CD8-positive, alpha-beta memory T cell (primary cell): ENCODE measurements at places on chromosomes 2 and 18. TPM values are rescaled to one million over a fixed set of nuclear protein-coding genes. Genes with fewer than 3 reads are reported as not detected.

DNA sequence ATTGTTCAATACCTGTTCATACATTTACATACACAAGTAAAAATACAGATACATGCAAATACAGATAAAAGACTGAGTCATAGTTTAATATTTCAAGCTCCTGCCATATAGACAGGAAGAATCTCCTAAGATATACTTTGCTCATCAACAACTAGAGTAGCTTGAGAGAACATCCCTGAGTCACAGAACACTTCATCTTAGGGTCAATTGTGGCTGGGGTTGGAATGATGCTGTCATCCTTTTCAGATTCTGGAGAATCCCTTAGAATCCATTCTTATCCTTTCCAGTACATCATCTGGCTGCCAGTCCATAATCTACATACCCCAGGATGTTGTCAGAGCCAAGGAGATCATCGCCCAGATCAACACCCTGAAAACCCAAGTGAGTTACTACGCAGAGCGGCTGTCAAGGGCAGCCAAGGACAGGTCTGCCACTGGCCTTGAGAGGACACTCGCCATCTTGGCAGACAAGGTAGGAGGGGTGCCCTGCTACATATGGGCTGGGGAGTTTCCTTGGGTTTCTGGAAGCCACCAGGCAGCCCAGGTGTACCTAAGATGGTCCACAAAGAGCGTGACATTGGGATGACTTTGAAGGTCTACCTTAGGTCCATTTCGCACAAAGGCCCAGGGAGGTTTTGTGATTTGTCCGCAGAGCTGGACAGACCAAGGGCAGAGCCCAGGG, 55.7 kb downstream of the COA5 start:
- H3K27ac ChIP-seq: no peak overlapping the region
- peaks cover 17% of the 10 kb centered on the region for H3K4me1 ChIP-seq
- peaks cover 77% of the 10 kb centered on the region for H3K36me3 ChIP-seq
- H3K27me3 ChIP-seq: no peaks in the 10 kb centered on the region
- H3K4me3 ChIP-seq: no peak overlapping the region

- H3K36me3 ChIP-seq: no peaks in the 10 kb centered on the region
- no peaks in the 10 kb centered on the region for H3K27me3 ChIP-seq
- DNase-seq: no peak
Observed at GRCh38 chr2:112782234-112782799, 2.0 kb downstream of the IL1A start.

DNA sequence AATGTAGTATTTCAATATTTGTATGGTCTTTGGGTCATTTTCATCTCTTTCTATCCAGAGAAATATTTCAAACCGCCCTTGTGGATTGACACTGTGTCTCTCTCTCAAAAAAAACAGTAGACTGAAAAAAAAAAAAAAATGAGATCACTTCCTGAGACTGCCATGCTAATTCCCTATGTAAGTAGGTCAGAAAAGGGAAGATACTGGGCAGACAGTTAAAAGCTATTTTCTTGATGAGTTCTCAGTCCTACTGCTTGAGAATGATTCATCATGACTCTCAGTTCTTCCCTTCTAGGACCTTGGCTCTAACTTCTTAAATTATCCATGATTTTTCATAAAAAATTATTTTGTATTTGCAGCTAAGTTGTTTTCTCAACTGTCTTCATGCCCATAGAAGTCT, 672.3 kb upstream of the REG3G start:
- DNase-seq: no peak
- no peak overlapping the region for H3K27ac ChIP-seq
- H3K4me3 ChIP-seq: no peak overlapping the region
- H3K36me3 ChIP-seq: no peaks in the 10 kb centered on the region
- no peaks in the 10 kb centered on the region for H3K27me3 ChIP-seq

DNA sequence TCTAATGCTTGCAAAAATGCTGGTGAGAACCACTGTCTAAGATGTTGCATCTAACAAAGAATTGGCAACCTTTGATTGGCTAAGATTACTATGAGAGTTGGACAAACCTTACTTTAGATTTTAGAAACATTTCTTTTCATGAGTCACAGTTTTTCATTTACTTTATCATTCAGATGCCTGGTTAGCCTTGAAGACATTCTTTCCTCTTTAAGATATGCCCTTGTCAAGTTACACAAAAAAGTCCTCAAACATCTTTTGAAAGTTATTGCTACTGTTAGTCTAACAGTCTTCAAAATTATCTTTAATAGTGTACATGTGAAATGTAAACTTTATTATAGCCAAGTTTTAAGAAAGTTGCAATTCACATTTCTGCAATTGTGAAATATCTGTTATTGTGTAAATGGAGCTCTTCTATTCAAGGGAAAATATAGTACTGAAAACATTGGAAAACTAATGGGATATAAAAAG, 276.3 kb downstream of the RND3 start:
- H3K27me3 ChIP-seq: no peaks in the 10 kb centered on the region
- DNase-seq: no peak
- H3K4me3 ChIP-seq: no peak overlapping the region
- no peak overlapping the region for H3K27ac ChIP-seq
- no peaks in the 10 kb centered on the region for H3K36me3 ChIP-seq

- no peak for DNase-seq
- no peak overlapping the region for H3K4me3 ChIP-seq
- H3K27me3 ChIP-seq: no peaks in the 10 kb centered on the region
- H3K4me1 ChIP-seq: no peaks in the 10 kb centered on the region
- H3K27ac ChIP-seq: no peak overlapping the region
- H3K36me3 ChIP-seq: no peaks in the 10 kb centered on the region
Observed at GRCh38 chr2:212665948-212666347, 127.3 kb upstream of the ERBB4 start.

Gene IL18R1
- total RNA-seq: 17.6 TPM

DNA sequence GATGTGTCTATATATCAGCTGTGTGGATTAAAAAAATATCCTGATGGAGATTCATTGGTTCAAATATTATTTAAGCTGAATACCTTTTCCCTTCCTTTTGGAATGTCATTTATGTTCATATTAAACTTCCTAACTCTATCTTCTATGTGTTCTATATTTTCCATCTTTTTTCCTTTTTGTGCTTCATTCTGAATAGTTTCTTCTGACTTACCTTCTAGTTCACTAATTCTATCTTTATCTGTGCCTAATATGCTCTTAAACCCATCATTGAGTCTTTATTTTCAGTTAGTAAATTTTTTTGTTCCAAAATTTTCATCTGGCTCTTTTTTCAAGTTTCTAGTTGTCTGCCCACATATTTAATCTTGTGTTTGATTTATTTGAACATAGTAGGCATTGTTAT, 219.4 kb upstream of the STON1 start:
- no peak overlapping the region for H3K27ac ChIP-seq
- no peaks in the 10 kb centered on the region for H3K36me3 ChIP-seq
- H3K4me1 ChIP-seq: peaks cover 10% of the 10 kb centered on the region
- no peaks in the 10 kb centered on the region for H3K27me3 ChIP-seq

Gene TNS1
- total RNA-seq: 1.1 TPM

- no peaks in the 10 kb centered on the region for H3K36me3 ChIP-seq
- H3K4me1 ChIP-seq: no peaks in the 10 kb centered on the region
- no peak overlapping the region for H3K4me3 ChIP-seq
- no peak overlapping the region for H3K27ac ChIP-seq
- DNase-seq: no peak
- H3K27me3 ChIP-seq: peaks cover 6% of the 10 kb centered on the region
Observed at GRCh38 chr2:134639265-134639664, 79.5 kb downstream of the TMEM163 start.

Gene SPC25
- total RNA-seq: 24.1 TPM

DNA sequence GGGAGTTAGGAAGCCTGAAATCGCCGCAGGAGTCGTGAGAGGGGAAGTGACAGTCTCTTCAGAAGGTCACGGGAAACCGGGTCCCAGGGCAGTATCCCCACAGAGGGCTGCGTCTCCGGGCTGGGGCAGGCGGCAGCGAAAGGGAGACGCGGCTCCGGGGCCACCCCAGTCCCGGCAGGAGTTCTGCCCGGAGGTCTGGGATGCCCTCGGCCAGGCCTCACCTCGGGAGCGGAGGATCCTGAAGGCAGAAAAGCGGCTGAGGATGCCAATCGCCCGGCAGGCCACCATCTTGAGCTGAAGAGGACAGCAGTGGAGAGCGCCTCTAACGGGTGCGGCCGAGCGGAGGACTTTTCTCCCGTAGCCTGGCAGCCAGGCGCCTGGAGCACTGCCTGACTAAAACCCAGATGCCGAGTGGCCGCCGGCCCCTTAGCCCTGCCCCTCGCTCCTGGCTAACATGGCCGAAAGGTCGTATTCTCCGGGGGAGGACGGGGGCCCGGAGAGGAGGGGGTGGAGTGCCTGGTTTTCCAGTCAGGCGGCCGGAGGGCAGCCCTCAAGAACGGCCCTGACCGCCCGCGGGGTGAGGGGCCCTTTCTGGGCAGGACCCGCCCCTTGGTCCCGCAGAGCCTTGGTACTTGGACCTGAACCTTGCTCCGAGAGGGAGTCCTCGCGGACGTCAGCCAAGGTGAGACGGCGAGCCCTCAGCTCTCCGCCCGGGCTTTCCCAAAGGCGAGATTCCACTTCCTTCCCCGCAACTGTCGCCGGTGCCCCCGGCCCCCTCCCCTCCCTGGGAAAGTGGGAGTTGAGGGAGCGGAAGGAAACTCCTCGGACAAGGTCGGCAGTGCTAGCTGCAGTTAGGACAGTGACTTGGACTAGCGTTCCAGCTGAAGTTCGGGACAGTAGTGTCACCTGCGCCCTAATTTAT, at the start of the genes HADHA and HADHB:
TSS of gene HADHA (minus strand) at position 324 of the 922 bp plus-strand sequence. CDS start at position 288, 36 bp downstream.
TSS of gene HADHB (plus strand) at position 631 of the 922 bp plus-strand sequence. CDS start 9,316 bp downstream, outside the sequence.
- H3K4me3 ChIP-seq: peak within 1 kb of the TSS; percentile 99
- peak within 1 kb of the TSS; percentile 98 for H3K27ac ChIP-seq
- no peaks in the 10 kb centered on the region for H3K36me3 ChIP-seq
- H3K27me3 ChIP-seq: no peaks in the 10 kb centered on the region

DNA sequence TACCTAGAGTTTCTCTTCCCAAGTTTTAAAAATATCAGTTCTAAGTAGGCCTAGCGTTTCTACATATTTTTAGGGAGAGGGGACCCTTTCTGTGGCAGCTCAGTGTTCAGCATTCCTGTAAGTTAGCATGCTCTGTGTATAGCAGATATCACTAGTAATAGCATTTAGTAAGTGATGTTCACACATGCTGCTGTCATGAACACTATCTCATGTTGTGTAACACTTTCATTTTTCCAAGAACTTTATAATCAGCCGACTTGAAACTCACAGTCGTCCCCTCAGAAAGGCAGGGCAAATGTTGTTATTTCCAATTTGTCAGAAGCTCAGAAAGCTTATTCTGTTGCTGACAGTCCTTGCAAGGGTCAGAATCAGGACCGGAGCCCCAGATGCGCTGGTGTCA, 267.7 kb downstream of the ALPK2 start:
- no peaks in the 10 kb centered on the region for H3K36me3 ChIP-seq
- H3K4me3 ChIP-seq: no peak overlapping the region
- H3K4me1 ChIP-seq: no peaks in the 10 kb centered on the region
- H3K27me3 ChIP-seq: no peaks in the 10 kb centered on the region

DNA sequence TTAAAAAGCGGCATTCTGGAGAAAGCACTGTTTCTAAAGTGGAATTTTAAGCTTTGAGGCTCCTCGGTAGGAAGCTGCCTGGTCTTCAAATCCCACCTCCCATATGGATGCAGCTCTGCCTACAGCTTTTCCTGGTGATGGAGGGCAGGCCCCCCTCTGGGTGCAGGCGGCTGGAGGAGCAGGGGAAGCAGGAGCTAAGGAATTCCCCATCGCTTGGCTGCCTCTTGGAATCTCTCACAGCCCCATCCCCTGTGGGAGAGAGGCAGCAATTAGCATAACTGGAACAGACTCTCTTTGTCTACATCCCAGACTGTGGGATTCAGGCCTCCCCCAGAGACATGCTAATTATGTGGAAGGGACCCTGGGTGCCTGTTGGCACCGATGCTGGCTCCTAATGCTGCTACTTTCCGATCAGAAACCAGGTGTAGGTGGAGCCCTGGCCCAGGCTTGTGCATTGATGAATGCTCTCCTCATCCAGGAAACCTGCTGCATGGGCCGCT, 51.3 kb downstream of the LIPG start:
- DNase-seq: no peak
- H3K27me3 ChIP-seq: no peaks in the 10 kb centered on the region
- no peaks in the 10 kb centered on the region for H3K36me3 ChIP-seq
- no peaks in the 10 kb centered on the region for H3K4me1 ChIP-seq

DNA sequence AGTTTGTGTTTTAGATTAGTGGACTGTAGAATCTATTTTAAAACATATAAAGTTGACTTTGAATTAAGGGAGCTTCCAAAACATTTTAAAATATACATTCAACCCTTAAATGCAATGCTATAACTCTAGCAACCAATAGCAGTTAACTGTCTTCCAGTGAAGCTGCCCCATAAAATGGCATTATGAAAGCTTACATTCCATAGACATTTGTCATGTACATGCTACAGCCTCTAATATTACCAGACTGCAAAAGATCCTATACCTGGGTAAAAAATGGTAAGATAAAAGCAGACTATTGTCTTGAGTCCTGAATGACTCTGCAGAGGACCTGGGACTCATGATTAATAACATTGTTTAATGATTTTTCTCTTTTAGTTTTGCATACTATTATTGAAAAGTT, 489.4 kb downstream of the LRP1B start:
- no peak overlapping the region for H3K27ac ChIP-seq
- no peak overlapping the region for H3K4me3 ChIP-seq
- no peak for DNase-seq
- no peaks in the 10 kb centered on the region for H3K4me1 ChIP-seq
- no peaks in the 10 kb centered on the region for H3K36me3 ChIP-seq

DNA sequence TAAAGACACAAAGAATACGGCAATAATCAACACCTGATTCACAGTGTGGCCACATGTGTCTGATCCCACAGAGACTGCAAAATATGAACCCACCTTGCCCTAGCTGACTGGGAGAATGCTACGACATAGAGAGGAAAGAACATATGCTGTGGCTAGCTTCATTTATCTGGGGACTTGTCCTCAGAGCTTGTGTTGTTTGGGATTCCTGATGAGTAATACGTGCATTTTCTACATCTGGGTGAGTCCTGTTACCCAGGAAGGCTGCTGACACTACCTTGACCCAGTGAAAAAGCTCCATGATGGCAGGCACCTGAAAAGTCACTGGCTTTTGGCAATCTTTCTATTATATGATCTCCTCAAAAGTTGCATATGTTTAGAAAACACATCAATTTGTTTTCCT, 427.7 kb upstream of the LYPD1 start:
- no peak for DNase-seq
- no peaks in the 10 kb centered on the region for H3K27me3 ChIP-seq
- H3K27ac ChIP-seq: no peak overlapping the region
- no peaks in the 10 kb centered on the region for H3K36me3 ChIP-seq

- no peak overlapping the region for H3K27ac ChIP-seq
- peaks cover 5% of the 10 kb centered on the region for H3K4me1 ChIP-seq
- no peaks in the 10 kb centered on the region for H3K27me3 ChIP-seq
- H3K4me3 ChIP-seq: no peak overlapping the region
- no peak for DNase-seq
Observed at GRCh38 chr2:64541547-64541946, 17.4 kb downstream of the AFTPH start.

GRCh38 chr18:8264861-8265411, 344.3 kb upstream of the RAB12 start:
- no peak overlapping the region for H3K4me3 ChIP-seq
- H3K27me3 ChIP-seq: no peaks in the 10 kb centered on the region
- no peak for DNase-seq
- H3K4me1 ChIP-seq: no peaks in the 10 kb centered on the region
- no peak overlapping the region for H3K27ac ChIP-seq

- H3K4me1 ChIP-seq: peaks cover 97% of the 10 kb centered on the region
- H3K36me3 ChIP-seq: peaks cover 12% of the 10 kb centered on the region
- H3K27ac ChIP-seq: no peak overlapping the region
- H3K4me3 ChIP-seq: no peak overlapping the region
- H3K27me3 ChIP-seq: no peaks in the 10 kb centered on the region
Observed at GRCh38 chr2:105861200-105861599, 116.5 kb downstream of the NCK2 start.

GRCh38 chr2:16722677-16723076, 57.0 kb upstream of the CYRIA start:
- H3K4me1 ChIP-seq: no peaks in the 10 kb centered on the region
- no peak overlapping the region for H3K27ac ChIP-seq
- H3K4me3 ChIP-seq: no peak overlapping the region
- H3K27me3 ChIP-seq: no peaks in the 10 kb centered on the region

Gene MROH2A
- not detected for total RNA-seq
